Erythroblast (primary cell): ENCODE measurements at places on chromosomes 3 and 15.

DNA sequence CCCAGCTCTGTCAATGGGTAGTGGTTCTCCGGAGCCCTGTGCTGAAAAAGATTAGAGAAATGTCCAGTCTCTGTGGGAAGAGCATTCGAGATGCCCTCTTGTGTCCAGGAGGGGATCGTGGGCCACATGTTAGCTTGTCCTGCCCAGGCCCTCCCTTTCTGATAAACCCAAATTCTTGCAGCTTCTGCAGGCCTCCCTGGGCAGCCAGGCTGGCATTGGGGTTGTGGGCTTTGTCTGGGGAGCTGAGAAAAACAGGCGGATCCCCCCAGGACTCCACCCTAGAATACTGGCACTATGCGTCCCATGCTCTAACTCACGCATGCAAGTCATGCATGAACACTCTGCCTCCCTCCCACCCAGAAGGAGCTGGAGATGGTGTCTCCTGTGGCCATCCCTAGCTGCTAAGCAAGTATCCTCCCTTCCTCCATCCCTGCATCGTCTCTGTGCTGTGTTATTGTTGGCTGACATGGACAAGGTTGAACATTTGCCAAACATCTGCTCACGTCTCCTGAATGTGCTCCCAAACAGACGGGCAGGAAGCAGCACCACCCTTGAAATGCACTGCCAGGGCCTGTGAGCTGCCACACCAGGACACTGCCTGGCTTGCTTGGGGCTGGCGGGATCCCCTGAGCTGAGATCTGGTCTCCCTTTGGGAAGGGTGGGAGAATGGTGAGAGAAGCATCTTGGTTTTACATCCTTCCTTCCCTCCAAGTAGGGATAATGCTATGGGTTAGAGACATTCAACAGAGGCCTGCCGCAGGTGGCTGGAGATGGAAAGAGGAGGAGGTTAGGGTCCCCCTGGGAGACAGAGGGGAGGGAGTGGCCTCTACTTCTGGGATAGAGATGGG is 26.5 kb downstream of the CFAP161 start:
- no peak for DNase-seq

DNA sequence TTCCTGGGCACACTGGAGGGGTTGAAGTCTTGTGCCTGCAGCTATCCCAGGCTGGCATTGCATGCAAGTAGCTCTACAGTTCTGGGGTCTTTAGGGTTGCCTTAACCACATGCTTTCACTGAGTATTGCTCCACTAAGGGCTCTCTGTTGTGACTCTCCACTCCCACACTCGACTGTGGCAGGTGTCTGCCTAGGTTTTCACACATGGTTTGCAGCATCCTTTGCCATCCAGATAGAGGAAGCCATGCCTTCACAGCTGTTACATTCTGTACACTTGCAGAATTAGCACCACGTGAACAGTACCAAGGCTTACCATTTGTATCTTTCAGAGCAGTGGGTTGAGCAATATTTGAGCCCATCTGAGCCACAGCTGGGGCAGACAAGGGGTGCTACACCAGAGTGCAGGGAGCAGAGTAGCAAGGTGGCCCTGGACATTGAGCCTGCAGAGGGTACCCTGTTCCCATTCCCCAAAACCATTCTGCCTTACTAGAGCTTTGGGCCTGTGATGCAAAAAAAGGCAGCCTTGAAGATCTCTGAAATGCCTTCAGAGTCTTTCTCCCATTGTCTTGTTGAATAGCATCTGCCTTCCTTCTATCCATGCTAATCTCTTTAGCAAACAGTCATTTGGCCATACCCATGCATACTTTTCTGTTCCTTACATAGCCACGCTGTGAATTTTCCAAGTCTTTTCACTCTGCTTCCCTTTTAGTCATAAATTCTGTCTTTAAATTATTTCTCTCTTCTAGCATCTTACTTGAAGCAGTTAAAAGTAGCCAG is 95.2 kb upstream of the PLCL2 start:
- DNase-seq = no peak

DNA sequence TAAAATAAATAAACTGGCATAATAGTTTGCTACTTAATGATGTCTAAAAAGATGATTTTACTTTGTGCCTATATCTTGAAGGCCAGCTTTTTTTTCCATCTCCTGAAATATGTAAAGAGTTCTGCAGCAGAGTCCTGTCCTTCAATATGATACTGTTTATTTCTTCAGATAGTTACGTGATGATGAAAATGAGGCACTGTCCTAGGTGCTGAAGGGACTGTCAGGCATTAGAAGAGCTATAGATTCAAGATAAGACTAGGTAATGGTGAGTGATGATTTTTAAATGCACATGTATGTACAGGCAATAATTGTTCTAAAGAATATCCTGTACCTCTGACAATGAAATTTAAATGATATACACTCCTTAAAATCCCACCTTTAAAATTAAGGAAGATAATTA is 326.9 kb upstream of the DNAJC19 start:
- DNase-seq = peak; percentile 14

- DNase-seq = no peak
Measured at GRCh38 chr3:43948013-43948412, 257.3 kb downstream of the ABHD5 start.

DNA sequence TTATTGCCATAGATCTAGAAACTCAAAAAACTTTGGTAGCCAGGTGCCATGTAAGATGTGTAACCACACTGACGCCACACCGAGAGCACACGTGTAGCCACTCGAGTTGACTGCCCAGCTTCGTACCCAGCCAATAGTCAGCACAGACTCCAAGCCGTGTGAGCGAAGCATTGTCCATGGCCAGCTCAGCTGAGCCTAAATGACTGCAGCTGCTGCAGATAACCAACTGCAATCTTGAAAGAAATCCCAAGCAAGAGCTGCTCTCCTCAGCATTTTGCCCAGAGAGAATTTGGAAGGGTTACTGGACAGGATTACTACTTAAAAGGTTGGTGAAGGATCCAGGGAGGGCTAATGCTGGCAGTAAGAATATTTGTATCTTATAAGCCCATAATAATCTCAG is 193.0 kb upstream of the THRB start:
- DNase-seq = no peak
